ENCODE measurements at places on chromosomes 2 and 18. TPM values are rescaled to one million over a fixed set of nuclear protein-coding genes. Genes with fewer than 3 reads are reported as not detected.

Gene RIT2
- 0.28 TPM for total RNA-seq

Gene BCL2
- total RNA-seq: 2.6 TPM

Gene LHCGR
- 0.65 TPM for total RNA-seq

Gene SRD5A2
- total RNA-seq: not detected

Gene ZFAND2B
- 30.3 TPM for total RNA-seq
